ENCODE measurements at places on chromosomes 1 and 21.
A peak's percentile ranks its signal among the peaks of the same experiment; 100 is the strongest.

GRCh38 chr1:24903560-24903954, 26.5 kb downstream of the RUNX3 start:
- DNase-seq = no peak

- no peak for DNase-seq
These were observed 14.9 kb upstream of the LIN28A start for GRCh38 chr1:26395754-26396153.

DNA sequence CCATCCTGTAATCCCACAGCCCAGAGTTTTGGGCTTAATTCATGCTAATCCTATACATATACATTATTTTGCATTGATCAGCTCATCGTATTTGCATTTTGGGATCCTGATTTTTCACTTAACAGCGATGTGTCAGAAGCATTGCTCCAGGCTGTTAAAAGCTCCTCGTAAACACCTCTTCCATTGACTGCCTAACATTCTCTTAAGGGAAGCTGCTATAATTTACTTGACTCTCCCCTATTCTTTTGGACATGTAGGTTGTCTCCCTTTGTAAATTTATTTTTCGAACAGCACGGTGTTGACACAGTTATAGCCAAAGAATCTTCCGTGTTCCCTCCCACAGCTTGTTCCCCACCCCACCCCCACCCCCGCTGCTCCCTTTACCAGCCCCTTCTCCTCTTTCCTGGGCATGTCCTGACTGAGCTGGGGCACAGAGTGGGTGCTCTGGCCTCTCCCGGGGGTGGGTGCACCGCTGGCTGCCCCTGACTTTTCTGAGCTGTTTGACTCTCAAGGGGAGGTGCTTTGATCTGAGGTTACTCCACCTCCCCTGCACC, 22.8 kb downstream of the LDLRAP1 start:
- DNase-seq = no peak

DNA sequence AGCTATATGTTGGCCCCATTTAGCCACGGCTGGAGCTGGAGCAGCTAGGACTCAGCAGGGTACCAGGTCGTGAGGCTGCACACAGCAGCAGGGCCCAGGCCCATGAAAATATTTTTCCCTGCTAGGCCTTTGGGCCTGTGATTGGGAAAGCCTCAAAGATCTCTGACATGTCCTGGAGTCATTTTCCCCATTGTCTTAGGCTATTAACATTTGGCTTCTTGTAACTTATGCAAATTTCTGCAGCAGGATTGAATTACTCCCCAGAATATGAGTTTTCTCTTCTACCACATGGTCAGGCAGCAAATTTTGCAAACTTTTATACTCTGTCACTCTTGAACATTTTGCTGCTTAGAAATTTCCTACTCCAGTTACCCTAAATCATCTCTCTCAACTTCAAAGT, 11.2 kb downstream of the CFHR2 start:
- DNase-seq = no peak

DNA sequence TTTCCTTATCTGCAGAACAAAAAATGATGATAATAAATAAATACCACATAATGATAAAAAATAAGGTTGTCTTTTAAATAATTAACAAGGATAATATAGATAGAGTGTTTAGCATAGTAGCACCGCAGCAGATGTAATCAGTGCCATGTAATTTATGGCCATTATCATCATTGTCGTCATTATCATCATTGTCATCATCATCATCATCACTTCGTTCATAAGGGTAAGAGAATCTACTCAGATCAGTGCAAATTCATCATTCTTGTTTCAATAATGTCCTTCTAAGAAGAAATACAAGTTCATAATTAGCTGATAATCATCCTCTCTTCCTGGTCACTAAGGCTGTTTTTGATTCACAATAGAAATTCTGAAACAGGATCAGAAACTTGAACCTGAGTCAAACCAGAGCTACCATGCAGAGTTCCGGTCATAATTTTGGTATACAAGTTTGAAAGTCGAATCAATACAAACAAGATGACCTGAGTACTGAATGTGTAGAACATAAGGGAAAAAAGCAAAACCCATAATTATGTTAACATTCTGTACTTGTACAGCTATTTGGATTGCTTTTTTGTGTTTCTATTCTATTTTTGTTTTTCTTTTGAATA, 172.0 kb downstream of the LRRC40 start:
- no peak for DNase-seq

DNA sequence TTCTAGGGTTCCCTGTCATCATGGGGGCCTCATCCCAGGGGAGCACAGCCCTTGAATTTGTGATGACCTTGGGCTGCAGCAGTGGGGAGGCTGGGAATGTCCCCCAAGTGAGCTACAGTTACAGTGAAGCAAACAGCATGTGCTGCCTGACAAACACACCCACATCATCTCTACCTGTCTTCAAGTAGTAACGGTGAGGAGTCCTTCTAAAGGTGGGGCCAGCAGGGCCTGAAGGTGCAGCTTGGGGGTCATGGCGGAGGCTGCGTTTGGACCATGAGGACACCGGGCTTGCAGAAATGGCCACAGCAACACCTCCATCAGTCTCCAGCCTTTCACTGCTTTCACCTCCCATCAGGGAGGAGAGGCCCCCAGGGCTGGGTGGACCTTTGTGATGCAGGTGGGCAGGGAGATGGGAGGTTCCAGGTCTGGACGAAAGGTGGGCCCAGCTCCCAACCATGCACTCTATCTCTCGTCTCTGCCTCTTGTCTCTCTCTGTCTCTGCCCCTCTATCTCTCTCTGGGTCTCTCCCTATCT, 55.7 kb downstream of the WNT9A start:
- DNase-seq = no peak

- no peak for DNase-seq
These were observed 3.6 kb upstream of the NPPA start for GRCh38 chr1:11851180-11851579.

GRCh38 chr1:204550926-204551325, 34.7 kb downstream of the MDM4 start:
- DNase-seq = no peak

- DNase-seq = no peak
These were observed 3.5 kb downstream of the FCRLA start for GRCh38 chr1:161710560-161710959.

DNA sequence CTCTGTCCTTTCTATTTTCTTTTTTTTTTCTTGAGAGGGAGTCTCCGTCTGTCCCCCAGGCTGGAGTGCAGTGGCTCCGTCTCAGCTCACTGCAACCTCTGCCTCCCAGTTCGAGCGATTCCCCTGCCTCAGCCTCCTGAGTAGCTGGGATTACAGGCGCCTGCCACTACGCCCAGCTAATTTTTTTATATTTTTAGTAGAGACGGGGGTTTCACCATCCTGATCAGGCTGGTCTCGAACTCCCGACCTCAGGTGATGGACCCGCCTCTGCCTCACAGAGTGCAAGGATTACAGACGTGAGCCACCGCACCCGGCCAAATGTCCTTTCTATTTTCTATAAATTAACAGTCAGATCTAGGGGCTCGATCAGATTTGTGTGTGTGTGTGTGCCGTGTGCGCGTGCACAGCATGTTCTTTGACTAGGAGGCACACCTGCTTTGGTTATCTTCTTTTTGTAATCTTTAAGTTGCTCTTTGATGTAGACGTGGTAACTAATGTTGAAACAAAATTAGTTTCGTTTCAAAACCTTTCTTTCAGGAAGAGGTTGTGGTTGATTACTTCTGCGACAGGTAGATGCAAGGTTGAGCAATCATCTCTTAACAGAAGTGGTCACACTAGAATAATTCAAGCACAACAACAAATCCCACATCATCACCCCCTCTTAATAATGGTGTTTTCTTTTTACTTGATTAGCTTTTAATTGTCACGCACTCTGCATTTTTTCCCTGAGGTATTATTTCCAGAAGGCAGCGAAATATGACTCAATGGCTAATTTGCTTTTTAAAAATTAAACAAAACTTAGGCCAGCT, 779 bp upstream of the DEGS1 start:
- DNase-seq = peak; percentile 29

GRCh38 chr1:67666636-67667035, 18.4 kb upstream of the GADD45A start:
- DNase-seq = no peak

GRCh38 chr1:187264995-187265602, 436.4 kb downstream of the PLA2G4A start:
- DNase-seq = no peak

DNA sequence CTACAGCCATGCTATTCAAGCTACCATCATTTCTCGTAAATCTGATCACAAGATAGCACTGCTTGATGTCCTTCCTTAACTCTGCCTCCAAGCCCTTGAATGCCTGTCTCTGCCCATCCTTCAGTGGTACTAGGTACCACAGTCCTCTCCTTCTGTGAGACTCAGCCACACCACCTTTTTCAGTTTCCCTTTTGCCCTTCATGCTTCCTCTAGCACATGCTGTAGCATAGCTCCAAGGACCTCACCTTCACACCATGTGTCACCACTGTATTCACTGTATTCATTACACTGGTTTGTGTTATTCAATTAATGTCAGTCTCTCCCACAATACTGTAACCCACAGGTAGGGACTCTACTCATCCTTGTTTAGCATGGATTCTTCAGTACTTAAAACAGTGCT, 8.0 kb upstream of the TP53BP2 start:
- no peak for DNase-seq

DNA sequence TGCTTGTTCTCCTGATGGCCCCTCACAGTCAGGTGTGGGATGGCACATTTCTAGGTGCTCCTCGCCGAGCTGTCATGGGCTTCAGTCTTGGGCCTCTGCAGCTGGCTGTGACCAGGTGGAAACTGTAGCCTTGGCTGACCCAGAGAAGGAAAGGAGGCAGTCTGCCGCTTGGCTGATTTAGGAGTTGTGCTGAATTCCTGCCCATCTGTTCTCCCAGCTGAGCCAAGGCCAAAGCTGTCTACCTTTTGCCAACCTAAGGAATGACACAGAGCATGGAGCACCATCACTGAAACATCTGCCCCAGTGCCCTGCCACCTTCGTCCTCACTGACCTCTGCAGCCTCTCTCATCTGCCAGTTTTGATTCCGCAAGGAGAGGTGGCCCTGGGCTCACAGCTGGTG, 27.9 kb downstream of the UTP25 start:
- DNase-seq = no peak

DNA sequence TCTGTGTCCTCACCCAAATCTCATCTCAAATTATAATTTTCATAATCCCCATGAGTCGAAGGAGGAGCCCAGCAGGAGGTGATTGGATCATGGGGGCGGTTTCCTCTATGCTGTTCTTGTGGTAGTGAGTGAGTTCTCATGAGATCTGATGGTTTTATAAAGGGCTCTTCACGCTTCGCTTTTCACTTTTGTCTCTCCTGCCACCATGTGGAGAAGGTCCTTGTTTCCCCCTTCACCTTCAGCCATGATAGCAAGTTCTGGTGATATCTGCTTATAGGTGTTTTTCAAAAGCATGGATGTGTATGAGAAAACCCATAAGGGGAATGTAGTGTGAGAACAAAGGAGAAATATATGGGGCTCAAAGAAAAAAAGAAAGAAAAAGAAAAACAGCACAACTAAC, 405.9 kb upstream of the RGS18 start:
- DNase-seq = no peak

GRCh38 chr1:12565094-12565965, 52.7 kb downstream of the DHRS3 start:
- DNase-seq = no peak

- DNase-seq = no peak
These were observed 738 bp downstream of the CELF3 start for GRCh38 chr1:151715726-151716404.

DNA sequence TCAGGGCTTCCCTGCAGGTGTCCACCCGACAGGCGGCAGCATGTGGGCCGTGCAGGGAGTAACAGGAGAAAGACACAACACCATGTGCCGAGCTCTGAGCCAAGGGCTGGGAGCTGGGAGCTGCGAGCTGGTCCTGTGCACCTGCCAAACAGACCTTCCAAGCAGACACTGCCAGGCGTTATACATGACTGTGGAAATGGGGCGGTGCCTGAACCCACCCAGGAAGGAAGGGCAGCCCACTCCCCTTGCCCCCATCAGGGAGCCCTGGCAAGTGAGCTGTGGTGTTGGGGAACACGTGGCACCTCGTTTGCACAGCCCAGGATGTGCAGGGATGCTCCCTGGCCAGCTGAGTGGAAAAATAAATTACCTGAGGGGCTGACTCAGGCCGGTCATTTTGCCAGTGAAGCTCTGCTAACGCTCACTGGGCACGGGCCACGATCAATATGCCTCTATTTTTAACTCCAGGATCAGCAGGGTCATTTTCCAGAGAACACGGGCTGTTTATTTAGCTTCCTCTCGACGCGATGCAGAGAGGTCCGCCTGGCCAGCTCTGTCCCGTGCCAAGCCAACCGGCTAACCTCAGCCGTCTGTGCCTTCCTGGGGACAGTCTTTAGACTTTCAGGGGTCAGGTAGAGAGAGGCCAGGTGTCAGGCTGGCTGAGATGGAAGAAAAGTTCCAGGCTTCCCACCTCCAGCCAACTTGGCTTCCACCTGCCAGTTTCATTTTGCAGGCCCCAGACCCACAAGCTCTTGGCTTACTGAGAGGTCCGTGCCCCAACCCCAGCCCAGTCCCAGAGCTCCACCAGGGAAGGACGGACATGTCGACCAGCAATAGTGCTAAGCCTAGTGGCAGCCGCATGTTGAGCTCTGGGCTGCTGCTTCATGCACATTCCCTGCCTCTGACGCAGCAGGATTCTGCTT, 196.7 kb upstream of the VAMP3 start:
- DNase-seq = no peak

GRCh38 chr1:223188618-223189356, 45.7 kb upstream of the TLR5 start:
- DNase-seq = no peak

- no peak for DNase-seq
These were observed 295.0 kb downstream of the OMA1 start for GRCh38 chr1:58251430-58252073.

DNA sequence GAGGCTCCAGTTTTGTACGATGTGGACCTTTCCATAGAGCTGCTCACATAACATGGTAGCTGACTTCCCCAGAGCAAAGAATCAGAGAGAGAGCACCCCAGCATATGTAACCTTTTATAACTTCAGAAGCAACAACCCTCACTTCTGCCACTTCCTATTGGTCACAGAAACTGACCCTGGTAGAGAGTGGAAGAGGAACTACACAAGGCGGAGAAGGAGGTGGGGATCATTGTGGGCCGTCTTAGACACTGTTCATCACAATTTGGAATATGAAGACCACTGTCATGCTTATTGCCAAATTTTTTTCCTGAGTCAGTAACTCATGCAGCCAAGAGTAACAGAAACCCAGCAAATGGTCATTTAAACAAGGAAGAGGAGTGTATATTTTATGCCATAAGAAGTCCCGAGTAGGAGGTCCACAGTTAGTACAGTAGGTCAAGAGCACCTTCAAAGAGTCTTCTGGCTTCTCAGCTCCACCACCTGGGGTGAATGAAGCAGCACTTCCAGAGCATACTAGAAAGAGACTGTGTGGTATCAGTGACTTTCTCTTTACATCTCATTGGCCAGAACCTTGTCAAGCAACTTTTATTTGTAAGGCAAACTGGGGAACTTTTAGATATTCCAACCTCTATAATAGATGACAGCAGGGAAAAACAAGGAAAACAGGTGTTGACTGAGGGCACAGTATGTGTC, 71.8 kb downstream of the ODF2L start:
- DNase-seq = no peak

GRCh38 chr1:12532405-12533315, 85.3 kb downstream of the DHRS3 start:
- DNase-seq = no peak
